ENCODE measurements at places on chromosomes 1 and 21. TPM values are rescaled to one million over a fixed set of nuclear protein-coding genes. Genes with fewer than 3 reads are reported as not detected.

The BARHL2 gene
- total RNA-seq = not detected

The TMPRSS15 gene
- not detected for total RNA-seq

DNA sequence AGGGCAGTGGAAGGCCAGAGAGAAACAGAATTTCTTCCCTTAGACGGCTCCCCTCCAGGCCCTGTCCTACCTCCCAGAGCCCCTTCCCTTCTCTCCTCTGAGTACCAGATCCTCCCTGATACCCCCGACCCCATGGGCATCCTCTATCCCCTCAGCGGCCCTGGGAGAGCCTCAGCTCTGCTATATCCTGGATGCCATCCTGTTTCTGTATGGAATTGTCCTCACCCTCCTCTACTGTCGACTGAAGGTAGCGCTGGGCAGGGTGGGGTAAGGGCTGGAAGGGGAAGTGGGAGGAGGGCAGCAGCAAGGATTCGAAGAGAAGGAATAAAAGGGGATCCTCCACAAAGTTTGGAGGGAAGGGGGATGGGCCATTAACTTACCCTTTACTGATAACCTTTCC is 2.7 kb downstream of the FCER1G start:
- DNase-seq = no peak

- no peak for DNase-seq
Measured at GRCh38 chr1:171981303-171981702, 140.0 kb downstream of the DNM3 start.

The TRIM17 gene
- total RNA-seq = not detected

GRCh38 chr1:111628153-111628552 is 8.6 kb downstream of the RAP1A start:
- no peak for DNase-seq

- no peak for DNase-seq
Measured at GRCh38 chr1:63575340-63575826, 17.8 kb upstream of the PGM1 start.

The SHCBP1L gene
- not detected for total RNA-seq

GRCh38 chr1:85267313-85267712 is 7.9 kb upstream of the C1orf52 start:
- DNase-seq = no peak

- DNase-seq = no peak
Measured at GRCh38 chr21:37026499-37026898, 20.0 kb downstream of the RIPPLY3 start.

GRCh38 chr1:61581251-61581650 is 143.7 kb downstream of the TM2D1 start:
- DNase-seq = no peak

- no peak for DNase-seq
Measured at GRCh38 chr1:207763091-207763490, 11.2 kb downstream of the CD46 start.

- DNase-seq = no peak
Measured at GRCh38 chr1:216723274-216723780, at the start of gene ESRRG. Gene ESRRG, minus strand, starts transcription at chr1:216723429. Its CDS starts 130 bp downstream, at chr1:216723299.

DNA sequence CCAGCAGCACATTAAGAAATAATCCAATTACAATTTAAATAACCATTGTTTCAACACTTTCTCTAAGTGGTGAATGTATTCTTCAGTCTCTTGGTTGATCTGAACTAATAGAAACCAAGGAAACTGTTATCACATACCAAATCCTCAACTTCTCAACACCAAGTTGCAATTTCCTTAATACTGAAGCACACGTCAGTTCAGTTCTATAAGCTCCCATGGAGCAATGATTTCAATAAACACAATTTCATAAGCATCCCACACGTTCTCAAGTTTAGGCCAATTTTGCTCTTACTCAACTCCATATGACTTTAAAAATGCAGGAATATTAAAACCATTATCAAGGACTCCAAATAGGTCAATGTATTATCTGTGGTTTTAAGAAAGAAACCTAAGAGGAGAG is 5.8 kb upstream of the ERG start:
- no peak for DNase-seq

DNA sequence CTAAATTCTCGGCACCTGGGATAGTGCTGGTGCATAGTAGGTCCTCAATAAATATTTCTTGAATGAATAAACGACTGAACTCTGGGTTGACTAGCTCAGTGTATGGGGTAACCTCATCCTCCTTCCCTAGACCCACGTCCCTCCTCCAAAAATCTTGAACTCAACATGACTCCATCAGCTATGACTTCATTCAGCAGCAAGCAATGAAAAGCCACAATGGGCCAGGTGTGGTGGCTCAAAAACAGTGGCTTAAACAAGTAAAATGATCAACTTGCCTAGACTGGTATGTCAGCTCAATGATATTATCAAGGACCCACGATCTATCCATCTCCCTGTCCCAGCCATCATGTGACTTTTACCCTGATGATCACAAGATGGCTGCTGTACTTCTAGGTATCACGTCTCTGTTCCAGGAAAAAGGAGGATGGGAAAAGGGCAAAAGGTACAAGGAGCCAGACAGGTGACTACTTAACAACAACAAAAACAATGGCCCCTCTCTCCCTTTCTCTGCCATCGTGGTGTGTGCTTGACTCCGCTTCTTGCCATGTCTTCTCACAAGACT is 13.0 kb upstream of the PAQR7 start:
- no peak for DNase-seq

- no peak for DNase-seq
Measured at GRCh38 chr1:43306688-43307457, 6.1 kb downstream of the TIE1 start.

The ARID4B gene
- total RNA-seq = 50.2 TPM

DNA sequence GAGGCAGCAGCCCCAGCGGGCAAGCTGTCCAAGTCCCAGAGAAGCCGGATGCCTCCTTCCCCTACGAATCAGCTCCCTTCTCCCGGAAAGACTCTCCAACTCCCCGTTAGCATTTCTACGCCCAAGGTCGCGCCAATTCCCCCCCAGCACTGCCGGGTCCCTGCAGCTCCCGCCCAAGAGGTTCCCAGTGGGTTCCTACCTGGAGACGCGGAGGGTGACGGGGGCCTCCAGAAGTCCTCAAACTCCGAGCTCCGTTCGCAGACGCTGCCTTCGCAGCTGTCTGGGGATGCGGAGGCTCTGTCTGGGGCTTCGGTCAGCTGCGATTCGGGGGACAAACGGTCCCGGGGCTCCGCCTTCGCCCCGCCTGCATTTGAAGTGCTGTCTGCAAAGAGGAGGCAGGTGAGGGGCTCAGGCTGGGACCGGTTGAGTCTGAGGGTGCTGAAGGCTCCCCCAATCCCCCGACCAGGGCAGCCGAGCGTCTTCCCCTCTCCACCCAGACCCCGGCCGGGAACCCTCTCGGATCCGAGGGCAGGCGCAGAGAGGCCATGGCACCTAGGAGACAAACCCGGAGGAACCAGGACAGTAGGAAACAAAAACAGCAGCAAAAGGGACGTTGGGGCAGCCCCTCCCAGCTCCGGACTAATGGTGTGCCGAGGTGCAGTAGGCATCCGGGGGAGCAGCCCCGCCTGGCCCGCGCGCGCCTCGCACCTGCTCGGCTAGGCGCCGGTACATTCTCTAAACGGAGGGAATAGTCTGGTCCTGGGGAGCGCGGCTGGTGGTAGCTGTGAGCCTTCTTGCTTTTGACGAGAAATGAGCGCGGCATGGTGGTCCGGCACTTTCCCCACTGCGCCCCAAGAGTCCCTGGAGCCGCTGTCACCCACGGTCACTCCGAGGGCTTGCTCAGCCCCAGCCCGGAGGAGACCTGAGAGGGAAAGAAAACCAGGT is 3.8 kb downstream of the GFI1 start:
- DNase-seq = no peak
